ENCODE measurements at places on chromosomes 1 and 21.

DNA sequence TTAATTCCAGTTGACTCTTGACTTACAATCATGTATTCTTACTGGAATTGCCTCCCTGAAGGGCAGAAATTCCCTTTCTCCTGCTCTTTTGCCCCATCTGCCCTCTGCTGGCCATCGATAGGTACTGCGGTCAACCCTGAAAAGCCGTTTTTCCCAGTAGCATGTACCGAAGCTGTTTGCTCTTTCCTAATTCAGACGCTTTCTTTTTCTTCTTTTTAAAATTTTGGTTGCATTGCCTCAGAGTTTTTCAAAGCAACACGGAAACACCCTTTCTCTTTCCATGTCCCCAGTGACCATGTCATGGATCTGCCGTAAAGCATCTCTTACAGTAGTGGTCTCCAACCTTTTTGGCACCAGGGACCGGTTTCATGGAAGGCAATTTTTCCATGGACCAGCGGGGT, 164.2 kb upstream of the C1orf21 start:
- DNase-seq: peak; percentile 62

- peak; percentile 58 for DNase-seq
Observed at GRCh38 chr1:201531551-201532425, 7.1 kb upstream of the NAV1 start.

GRCh38 chr1:84708031-84708430, 17.8 kb upstream of the SSX2IP start:
- no peak for DNase-seq

GRCh38 chr1:36384542-36385409, 948 bp downstream of the STK40 start:
- DNase-seq: peak; percentile 12

GRCh38 chr1:212646588-212646987, 38.0 kb downstream of the ATF3 start:
- DNase-seq: no peak

GRCh38 chr1:53147174-53147573, 4.7 kb upstream of the SLC1A7 start:
- DNase-seq: no peak

DNA sequence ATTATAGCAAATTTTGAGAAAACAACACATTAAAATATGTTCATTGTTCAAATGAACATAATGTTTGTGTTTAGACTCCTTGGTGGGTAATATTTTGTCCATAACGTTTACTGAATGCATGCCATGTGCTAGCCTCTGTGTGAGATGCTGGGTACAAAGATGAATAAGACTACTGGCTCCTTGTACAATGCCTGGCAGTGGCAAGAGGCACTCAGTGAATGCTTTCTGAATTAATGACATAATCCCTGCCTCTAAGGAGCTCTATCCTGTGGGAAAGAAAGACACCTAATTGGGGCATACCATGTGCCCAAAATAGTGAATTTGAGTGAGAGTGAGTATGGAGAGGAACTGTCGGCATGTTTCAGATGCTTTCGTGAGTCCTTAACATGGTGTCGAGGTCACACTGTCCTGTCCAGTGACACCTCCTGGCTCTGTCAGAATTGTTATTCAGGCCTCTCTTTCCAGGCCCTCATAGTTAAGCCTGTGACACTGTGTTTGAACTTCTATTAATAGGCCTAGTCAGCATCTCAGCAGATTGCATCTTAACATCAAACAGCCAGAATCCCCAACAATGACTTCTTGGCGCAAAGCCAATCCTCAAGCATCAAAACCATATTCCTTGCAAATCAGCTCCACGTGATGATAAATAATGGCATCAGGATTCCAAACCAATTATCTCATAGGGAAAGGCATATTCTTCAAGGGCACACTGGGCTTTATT, 32.8 kb upstream of the S1PR1 start:
- DNase-seq: peak; percentile 85

DNA sequence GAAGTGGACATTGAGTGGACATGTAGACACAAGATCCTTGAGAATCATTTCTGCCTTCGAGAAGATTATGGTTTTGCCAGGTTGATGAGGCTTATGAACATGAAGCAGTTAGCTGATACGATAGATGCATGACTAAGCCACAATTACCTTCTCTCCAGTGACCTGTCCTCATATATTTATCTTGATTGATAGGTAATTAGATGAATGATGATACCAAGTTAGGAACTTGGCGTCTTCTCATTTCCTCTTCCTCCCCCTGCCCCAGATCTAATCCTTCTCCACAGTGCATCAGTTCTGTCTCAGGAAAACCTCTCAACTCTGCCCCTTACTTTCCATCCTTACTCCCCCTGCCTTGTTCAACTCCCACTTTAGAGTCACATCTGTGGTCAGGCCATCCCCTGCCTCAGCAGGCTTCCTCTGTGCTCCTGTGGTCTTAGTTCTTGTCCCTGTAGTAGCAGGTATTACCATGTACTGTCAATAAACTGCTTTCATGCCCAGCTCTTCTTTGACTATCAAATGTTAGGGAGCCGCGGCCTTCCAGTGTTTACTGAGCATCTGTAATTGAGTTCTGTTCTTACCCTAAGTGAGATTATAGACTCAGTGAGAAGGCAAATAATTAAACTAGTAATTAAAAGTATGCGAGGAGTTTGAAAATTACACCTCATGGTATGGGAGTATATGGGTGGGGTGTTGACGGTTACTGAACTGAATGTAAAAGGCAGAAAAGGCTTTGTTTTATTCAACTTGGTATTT, 5.1 kb downstream of the ST6GALNAC3 start:
- no peak for DNase-seq

- DNase-seq: peak; percentile 17
Observed at GRCh38 chr1:198986036-198986435, 347.2 kb downstream of the PTPRC start.

DNA sequence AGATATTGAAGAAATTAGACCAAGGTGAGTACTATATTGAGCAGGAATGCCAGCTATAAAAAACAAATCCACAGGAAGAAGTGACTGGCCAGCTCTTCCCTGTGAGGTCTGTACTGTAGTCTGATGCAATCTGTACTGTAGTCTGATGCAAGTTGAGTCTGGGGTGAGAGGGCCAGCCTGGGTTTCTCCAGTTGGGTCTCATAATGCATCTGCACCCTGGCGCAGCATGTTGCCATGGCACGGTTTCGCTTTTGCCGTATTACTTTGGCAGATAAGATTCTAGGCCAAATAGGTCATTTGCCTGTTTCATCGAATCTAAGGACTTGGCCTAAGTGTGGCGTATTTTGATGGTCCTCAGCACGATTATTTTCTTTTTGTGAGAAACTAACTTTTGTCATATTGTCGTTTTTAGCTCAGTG, 24.4 kb upstream of the PGD start:
- peak; percentile 31 for DNase-seq

GRCh38 chr1:26280333-26281042, 602 bp downstream of the SH3BGRL3 start:
- DNase-seq: no peak

- no peak for DNase-seq
Observed at GRCh38 chr1:174174461-174175329, 15.4 kb downstream of the RABGAP1L start.

- no peak for DNase-seq
Observed at GRCh38 chr1:39301606-39302005, 97.1 kb downstream of the MACF1 start.

- no peak for DNase-seq
Observed at GRCh38 chr1:227895828-227896685, 51.7 kb downstream of the WNT9A start.

DNA sequence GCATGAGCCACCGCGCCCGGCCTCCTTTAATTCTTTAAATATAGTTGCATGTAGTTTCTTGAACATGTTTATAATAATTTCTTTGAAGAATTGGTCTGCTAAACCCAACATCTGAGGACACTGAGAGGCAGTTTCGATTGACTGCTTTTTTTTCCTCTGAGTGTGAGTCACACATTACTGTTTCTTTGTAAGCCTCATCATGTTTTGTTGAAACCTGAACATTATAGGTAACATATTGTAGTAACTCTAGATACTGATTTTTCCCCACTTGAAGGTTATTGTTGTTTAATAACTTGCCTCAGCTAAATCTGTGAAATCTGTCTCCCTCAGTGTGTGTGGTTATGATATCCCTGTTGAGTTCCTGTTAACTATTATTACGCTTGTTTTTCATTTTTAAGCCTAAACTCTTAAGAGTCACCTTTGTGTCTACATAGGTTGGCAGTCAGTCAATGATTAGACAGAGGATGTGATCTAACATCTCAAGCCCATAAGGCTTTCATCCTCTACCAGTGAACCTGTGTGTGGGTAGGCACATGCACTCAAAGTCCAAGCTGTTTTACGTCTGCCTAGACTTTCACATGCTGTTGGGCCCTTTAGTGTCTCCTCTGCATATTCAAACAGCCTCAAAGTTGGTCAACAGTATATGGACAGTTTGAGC, 155.5 kb downstream of the KCNH1 start:
- no peak for DNase-seq

DNA sequence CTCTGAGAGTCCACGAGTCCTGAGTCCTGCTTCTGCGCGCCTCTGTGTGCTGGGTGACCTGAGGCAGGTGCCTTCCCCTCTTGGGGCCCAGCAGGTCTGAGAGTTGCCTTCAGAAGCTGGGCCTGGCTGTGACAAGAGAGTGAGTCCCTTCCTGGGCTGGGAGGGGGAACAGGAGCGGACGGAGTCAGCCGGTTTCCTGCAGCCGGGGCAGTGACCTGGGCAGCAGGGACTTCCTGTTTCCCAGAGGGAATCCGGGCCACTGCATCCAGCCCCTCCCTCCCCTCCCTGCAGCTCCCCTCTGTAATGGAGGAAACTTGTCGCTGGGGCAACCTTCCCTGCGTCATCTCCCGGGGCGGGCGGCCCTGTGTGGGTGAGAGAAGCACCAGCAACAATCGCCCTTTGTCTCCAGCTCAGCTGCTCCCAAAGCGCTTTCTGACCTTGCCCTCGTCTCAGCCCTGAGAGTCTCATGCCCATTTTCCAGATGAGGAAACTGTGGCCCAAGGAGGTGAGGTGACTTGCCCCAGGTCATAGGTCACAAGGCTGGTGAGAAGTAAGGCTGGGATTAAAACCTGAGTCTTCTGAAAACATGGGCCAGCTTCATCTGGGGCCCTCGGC, 61.1 kb downstream of the SDC3 start:
- no peak for DNase-seq

- no peak for DNase-seq
Observed at GRCh38 chr1:34929497-34929852, at the start of gene DLGAP3. TSS of gene DLGAP3 (minus strand) at chr1:34929650. CDS start at chr1:34905383, 24,267 bp downstream.

DNA sequence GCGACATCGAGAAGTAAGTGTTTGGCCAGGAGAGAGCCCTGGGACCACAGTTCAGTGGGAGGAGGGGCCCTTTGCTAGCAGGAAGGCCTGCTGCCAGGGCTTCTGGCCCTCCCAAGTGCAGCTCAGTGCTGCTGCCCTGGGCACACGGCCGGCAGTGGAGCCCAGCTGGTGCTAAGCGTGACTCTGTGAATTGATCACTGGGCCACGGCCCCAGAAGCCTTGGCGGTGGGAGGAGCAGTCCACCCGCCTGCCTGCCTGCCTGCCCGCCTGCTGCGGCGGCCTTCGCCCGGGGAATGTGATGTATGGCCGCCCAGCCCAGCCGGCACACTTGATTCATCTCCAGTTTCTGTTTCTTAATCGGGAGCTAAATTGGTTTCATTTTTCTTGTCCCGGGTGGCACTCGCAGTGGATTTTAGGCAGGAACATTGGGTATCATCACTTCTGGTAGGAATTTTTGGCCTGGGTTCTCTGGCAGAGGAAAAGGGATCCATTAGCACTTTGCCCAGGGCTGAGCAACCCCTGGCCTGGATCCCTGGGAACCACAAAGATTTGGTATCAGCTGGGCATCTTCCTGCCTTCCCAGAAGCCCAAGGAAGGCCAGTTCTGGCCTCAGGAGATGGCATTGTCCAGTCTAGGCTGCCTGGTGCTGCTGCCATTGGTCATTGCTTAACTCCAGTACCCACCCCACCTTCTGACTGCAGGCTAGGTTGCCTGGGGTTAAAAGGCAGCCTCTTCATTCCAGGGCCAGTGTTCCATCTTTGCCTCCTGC, 28.6 kb downstream of the TMEM53 start:
- peak; percentile 85 for DNase-seq

- DNase-seq: peak; percentile 23
Observed at GRCh38 chr21:34598931-34599400, 15.9 kb downstream of the RCAN1 start.

DNA sequence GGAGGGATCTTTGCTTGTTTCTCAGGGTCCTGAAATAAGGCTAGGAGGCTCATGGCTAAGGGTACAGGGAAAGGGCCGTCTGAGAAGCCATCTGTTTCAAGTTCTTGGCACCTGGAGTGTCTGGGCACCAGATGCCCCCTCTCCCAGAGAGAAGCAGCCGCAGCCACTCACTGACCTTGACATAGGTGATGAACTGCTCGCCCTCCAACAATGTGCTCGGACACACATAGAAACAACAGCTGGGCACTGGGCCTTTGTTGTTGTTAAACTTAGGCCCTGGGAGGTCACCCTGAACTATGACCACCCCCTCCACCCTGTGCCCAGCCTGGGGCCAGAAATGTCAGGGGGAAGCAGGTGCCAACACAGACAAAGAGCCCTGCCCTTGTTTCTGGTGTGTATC, 9.2 kb upstream of the TNNI1 start:
- DNase-seq: no peak

- DNase-seq: no peak
Observed at GRCh38 chr1:13577846-13578245, 5.8 kb upstream of the PDPN start.

DNA sequence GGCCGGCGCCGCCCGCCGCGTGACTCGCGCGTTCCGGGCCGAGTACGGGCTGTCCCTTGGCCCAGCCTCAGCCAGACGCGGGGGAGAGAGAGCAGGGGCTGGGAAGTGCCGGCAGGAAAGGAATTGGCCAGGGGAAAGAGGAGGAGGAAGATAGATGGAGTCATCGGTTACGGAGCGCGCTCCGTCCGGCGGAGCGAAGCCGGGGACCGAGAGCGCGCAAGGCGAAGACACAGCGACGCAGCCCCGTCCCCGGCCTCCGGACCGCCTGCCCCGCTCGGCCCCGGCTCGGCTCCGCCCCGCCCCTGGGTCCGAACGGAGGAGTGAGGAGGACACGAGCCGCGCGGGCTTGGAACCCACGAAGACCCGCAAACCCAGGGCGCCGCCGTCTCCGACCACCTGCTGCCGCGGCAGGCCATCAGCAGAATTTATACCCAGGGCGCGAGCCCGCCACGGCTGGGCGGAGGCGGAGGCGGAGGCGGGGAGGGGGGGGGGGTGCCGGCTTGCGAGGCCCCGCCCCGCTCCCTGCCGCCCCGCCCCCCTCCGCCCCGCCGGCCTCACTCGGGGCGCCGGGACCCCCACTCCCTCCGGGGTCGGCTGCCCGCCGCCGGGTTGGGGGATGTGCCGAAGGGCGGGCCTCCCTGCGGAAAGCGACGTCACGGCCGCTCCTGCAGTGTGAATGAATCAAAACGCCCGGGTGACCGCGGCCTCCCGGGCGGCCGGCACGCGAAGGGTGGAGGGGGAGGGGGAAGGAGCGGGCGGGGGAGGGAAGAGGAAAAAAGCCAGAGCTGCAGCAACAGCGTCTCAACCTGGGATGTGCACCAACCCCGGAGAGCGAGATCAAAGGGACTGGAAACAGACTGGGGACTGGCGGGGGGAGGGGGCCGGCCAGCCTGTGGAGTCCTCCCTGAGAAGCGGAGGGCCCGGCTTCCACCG, at the start of gene LHX4:
TSS of gene LHX4 (plus strand) at position 782 of the 933 bp plus-strand sequence. CDS start 266 bp downstream, outside the sequence.
- DNase-seq: no peak

DNA sequence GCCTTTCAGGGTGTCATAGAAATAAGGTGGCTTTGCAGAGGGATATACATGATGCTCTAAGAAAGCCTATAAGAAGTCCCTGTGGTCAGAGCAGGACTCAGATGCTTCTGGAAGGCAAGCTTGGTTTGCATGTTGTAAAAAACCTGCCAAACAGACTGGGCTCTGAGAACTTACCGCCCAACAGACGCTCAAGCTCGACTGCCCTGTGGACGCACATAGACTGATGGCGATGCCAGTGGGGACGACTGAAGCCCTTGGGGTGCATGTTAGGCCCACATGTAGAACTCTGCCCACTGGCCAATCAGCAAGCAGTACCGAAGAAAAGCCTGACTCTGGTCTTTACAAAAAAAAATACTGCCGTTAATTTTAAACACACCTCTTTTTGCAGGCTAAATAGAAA, 133.8 kb downstream of the NAV1 start:
- no peak for DNase-seq

All from AG10803 (cell line).